Mesenteric fat pad (tissue), 1 donor: ENCODE measurements at places on chromosomes 11 and 22. TPM values are rescaled to one million over a fixed set of nuclear protein-coding genes. Genes with fewer than 3 reads are reported as not detected.

The THAP7 gene
- 15.5 TPM for total RNA-seq

The NLRP10 gene
- not detected for total RNA-seq

The PITPNM1 gene
- 29.5 TPM for total RNA-seq

The GRIA4 gene
- not detected for total RNA-seq

The OR2D2 gene
- total RNA-seq: not detected

The ADM2 gene
- total RNA-seq: 0.42 TPM

The PRSS23 gene
- 66.5 TPM for total RNA-seq

The YPEL4 gene
- total RNA-seq: 0.71 TPM

The TBX10 gene
- total RNA-seq: not detected

The GSTT2B gene
- total RNA-seq: 3.8 TPM

The TRIM6 gene
- total RNA-seq: 1.4 TPM

The OR52A1 gene
- not detected for total RNA-seq

The OR51B5 gene
- not detected for total RNA-seq

The NAV2 gene
- total RNA-seq: 13.7 TPM

The C11orf52 gene
- 3.1 TPM for total RNA-seq

The GLYATL2 gene
- not detected for total RNA-seq

The FLRT1 gene
- not detected for total RNA-seq

The TP53I11 gene
- total RNA-seq: 133 TPM

The TEX12 gene
- total RNA-seq: not detected

The DCPS gene
- total RNA-seq: 10.8 TPM

The KDM4D gene
- 0.93 TPM for total RNA-seq

The BACE1 gene
- total RNA-seq: 25.5 TPM

The GRIK4 gene
- 0.10 TPM for total RNA-seq

The NDUFS8 gene
- total RNA-seq: 134 TPM

The GRAP2 gene
- 1.3 TPM for total RNA-seq

The PRODH gene
- total RNA-seq: 2.5 TPM

The LBHD1 gene
- 4.6 TPM for total RNA-seq

The SMC1B gene
- total RNA-seq: not detected

The SMIM38 gene
- 0.29 TPM for total RNA-seq

The CD59 gene
- 659 TPM for total RNA-seq

The HORMAD2 gene
- not detected for total RNA-seq

The SLC7A4 gene
- 7.6 TPM for total RNA-seq

The ARHGAP20 gene
- 20.6 TPM for total RNA-seq

The MAJIN gene
- not detected for total RNA-seq

The LUZP2 gene
- 0.32 TPM for total RNA-seq

The SNX32 gene
- total RNA-seq: not detected

The TTC28 gene
- 34.1 TPM for total RNA-seq

The PNPLA5 gene
- not detected for total RNA-seq

The VPREB1 gene
- total RNA-seq: not detected

The SCT gene
- not detected for total RNA-seq

The OR10D3 gene
- not detected for total RNA-seq
